ENCODE measurements at places on chromosomes 16 and 17.
A peak's percentile ranks its signal among the peaks of the same experiment; 100 is the strongest.

- no peak for DNase-seq
Observed at GRCh38 chr17:4469552-4469951, 29.1 kb upstream of the SPNS2 start.

DNA sequence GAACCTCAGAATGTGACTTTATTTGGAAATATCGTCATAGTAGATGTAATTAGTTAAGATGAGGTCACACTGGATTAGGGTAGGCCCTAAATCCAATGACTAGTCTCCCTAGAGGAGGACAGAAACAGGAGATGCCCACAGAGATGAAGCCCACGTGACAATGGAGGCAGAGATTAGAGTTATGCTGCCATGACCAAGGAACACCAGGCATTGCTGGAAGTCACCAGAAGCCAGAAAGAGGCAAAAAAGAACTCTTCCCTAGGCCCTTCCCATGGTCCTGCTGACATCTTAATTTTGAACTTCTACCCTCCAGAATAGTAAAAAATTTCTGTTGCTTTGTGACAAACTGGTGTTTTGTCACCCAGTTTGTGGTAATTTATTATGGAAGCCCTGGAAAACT, 49.6 kb downstream of the IKZF3 start:
- no peak for DNase-seq

DNA sequence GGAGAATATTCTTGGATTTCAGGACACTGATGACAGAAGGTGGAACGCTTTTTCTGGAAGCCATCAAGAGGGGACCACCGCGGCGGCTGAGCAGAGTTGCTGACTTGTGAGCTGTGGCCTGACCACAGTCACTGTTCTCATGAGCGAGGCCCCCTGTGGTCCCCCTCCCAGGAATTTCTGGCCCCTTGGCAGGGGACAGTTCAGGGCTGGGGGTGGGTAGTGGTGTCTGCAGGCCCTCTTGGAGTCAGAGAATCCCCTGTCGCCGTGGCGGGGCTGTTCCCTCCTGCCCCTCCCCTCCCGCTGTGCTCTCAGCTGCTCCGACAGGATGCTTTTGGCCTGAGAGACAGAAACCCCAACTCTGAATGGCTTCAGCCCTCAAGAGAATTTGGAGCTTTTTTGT, 292.0 kb downstream of the SEC14L1 start:
- no peak for DNase-seq

DNA sequence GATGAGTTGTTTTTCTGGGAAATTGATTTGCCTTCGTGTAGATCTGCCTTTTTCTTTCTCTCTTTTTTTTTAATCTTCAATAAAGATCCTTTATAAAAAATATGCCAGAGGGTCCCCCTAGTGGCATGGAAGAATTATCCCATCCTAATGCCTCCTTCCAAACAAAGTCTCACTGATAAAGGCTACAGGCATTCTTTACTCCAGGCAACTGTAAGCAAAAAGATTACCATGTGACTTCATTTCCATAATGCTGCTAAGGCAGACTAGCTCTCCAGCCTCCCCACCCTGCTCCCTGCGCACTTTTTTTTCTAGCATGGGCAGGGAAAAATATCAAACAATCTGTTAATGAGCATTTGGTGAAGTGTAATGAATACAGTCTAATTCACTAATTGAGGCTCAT, 220.2 kb upstream of the CDH8 start:
- DNase-seq: no peak

GRCh38 chr16:23748630-23749029, 6.2 kb upstream of the CHP2 start:
- DNase-seq: no peak

DNA sequence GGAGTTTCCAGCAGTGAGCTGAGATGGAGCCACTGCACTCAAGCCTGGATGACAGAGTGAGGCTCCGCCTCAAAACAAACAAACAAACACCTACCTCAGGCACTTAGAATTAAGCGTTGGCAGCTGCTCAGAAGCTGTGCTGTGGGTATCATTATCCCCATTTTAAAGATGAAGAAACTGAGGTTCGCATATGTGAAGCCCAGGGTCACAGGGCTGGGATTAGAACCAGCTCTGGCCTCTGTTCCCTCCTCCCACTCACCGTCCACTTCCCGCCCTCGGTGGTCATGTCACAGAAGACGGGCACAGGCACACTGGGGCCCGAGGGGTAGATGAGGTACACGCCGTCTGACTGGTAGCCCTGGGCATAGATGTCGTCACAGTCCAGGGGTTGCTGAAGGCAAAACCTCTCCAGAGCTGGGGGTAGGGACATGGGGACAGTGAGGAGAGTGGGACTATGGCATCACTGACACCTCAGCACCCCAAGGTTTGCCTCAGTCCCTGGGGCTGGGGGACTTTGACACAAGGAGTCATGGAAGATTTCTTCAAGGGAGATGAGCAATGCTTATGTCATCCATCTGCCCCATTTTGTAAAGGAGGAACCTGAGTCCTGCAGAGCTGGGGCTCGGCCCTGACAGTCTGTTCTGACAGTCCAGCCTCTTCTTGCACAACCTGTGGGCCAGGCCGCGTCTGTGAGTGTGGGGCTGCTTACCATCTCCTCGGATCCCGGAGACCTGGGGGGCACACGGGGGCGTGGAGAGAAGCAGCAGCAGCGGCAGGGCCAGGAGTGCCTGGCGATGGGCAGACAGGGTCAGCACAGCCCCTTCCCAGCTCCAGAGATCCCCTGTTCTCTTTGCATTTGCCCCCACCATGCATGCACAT, 700 bp downstream of the MFAP4 start:
- DNase-seq: peak; percentile 27

DNA sequence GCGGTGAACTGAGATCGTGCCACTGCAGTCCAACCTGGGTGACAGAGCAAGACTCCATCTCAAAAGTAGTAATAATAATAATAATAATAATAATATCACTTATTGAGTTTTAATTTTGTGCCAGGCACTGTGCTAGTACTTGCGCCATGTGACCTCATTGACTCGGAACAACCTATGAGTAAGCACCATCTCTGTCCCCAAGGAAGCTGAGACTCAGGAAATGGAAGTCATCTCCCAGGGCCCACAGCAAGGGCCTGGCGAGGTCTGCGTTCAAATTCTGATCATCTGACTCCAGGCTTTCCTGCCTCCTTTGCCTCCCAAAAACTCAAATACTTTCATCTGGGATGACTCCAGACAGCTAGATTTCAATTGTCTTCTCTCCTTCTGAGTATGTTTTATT, 162.9 kb downstream of the SEC14L1 start:
- no peak for DNase-seq

- no peak for DNase-seq
Observed at GRCh38 chr16:69188236-69188549, 1.2 kb downstream of the SNTB2 start.

DNA sequence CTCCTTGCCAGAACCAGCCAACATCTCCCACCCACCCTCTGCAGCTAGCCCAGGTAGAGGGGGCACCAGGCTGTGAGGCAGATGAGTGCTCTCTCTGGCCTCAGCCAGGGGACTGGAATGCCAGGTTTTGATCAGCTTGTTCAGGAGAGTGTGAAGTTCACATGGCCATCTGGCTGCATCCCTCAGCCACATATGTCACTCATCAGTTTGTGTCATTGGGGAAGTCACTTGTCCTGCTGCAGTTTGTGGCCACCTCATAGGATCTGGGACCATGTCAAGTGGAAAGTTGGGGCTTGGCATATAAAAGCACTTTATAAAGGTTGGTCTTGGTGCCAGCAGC, 147.6 kb downstream of the SOCS1 start:
- DNase-seq: no peak

- DNase-seq: no peak
Observed at GRCh38 chr17:50986989-50987660, 121.0 kb upstream of the TOB1 start.

DNA sequence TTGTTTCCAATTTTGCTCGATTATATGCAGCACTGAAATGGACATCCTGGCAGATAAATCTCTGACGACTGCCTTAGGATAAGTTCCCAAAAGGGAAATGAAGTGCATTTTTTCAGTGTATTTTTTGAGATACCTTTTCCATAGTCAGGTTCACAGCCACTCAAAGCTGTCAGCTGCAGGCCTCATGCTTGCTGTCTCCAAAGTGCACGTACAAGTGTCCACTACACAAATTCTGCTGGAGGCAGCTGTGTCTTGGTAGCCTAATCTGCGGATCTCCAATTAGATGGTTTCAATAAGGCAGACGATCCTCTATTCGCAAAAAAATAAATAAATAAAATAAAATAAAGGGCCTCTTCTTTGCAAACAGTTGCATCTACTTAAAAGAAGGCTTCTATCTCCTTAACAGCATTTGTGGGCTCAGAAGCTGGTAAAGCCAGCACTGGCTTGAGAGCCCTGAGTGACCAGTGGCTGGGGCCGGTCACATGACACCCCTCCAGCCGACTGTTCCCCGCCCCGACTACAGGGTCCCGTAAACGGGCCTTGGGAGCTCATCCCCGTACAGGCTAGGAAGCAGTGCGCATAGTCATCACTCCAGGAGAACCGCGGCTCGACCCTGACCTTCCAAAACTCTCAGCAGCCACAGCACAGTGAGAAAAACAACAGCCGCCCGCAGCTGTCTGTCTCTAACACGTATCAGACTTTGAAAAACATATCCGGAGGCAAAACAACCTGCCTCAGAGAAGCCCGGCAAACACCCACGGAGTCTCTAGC, 18.8 kb downstream of the RPH3AL start:
- peak; percentile 67 for DNase-seq
